ENCODE measurements at places on chromosomes 12 and 14.

- DNase-seq, result no peak
These were observed 32.5 kb upstream of the SLC6A13 start for GRCh38 chr12:295132-295531.

GRCh38 chr12:120301962-120302815 lies at the start of gene SIRT4:
SIRT4 (plus strand) TSS chr12:120302321; CDS start chr12:120303562, 1,241 bp downstream.
- peak; percentile 95 for DNase-seq

DNA sequence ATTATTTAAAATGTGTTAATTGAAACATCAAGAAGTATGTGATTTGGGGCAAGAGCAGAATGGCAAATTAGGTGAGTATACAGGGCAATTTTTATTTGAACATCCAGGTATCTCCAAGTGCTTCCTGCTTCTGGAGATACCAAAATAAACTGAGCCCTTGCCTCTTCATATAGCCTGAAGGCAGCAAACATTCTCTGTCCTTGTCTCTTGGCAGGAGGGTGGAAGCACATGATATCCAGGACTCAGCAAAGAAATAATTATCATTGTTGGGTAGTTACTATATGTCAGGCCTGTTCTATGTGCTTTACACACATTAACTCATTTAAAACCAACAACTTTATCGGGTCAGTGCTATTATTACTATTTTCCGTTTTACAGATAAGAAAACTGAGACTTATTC lies 12.5 kb downstream of the LIN7A start:
- DNase-seq, result peak; percentile 47

DNA sequence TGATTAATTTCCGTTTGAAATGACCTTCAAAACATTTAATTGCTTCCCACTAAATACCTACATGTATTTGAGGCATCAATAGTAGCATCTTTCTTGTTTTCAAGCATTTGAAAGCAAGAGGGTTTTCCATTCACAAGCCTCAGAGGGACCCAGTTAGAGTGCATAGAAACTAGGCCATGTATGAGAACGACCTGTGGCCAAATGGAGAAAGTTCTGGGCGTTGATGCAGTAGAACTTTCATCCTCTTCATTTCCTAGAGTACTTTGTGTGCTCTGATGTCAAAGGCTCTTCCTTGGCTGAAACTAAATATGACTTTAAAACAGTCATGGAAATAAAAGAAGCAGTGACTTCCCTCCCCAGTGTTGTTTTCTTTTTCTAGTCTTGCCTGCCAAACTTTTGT lies 944 bp upstream of the DHRS7 start:
- no peak for DNase-seq

GRCh38 chr12:79233341-79233781 lies 368.8 kb downstream of the SYT1 start:
- peak; percentile 75 for DNase-seq

- DNase-seq, result no peak
These were observed 117.4 kb downstream of the DAD1 start for GRCh38 chr14:22471545-22472121.

DNA sequence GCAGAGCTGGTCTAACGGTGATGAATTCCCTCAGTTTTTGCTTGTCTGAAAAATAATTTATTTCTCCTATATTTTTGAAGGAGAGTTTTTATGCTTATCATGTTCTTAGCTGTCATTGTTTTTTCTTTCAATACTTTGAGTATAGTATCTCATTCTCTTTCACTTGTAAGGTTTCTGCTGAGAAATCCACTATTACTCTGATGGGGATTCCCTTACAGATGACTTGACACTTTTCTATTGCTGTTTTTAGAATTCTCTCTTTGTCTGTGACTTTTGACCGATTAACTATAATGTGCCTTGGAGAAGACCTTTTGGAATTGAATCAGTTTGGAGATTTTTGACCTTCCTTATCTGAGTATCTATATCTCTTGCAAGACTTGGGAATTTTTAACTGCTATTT lies 139.6 kb downstream of the PRKD1 start:
- DNase-seq, result no peak

- no peak for DNase-seq
These were observed 190.1 kb downstream of the BCL11B start for GRCh38 chr14:99081880-99082279.

Measured in NCI-H1417 (cell line).